ENCODE measurements at places on chromosomes 5 and 9.

DNA sequence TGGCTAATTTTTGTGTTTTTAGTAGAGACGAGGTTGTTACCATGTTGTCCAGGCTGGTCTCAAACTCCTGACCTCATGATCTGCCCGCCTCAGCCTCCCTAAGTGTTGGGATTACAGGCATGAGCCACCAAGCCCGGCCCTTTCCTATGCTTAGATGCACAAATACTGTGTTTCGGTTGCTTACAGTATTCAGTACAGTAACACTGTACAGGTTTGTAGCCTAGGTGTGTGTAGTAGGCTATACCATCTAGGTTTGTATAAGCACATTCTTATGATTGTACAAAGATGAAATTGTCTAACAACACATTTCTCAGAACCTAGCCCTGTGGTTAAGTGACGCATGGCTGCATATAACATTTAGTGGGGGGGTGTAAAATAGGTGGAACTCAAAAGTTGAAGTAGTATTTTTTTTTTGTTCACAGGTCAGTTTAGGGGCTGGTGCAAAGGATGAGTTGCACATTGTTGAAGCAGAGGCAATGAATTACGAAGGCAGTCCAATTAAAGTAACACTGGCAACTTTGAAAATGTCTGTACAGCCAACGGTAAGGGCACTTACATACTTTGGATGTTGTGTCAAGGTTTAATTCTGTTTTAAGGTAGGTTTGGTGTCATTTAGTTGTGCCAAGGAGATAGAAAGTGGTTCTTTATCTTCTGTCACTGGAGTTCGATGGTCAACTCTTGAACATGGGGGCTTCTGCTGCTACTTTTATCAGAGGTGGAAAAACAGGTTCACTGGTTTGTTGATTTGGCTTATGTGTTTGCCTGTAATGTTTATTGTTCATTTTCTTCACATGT is 3.4 kb downstream of the NPM1 start:
- no peak for DNase-seq

DNA sequence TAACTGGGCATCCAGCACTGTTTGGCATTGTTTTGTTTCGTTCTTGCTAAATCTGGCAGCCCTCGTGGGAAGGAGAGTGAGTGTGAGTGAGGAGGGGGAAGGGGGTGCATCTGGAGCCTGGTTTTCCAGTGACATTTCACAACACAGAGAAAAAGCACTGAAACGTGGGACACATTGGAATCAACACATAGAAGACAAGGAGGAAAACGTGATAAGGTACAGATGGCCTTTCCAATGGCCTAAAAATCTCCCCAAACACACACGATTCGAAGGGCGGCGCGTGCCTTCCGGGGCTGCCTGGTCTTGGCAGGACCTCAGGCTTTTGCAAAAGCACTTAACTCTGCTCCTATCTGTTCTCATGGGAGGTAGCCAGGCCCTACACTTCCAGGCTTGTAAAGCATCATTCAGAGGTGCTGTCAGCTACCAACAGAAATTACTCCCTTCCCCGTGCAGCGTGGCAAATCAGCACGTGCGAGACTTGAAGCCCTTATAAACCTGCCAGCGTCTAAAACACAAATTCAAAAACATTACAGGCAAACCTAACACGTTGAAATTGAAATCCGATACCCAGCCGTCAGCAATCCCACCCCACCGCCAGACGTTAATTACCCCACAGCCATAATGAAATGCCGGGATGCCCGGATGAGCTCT is 129.4 kb downstream of the OLFM1 start:
- DNase-seq: no peak

GRCh38 chr9:129145316-129145715 is 32.7 kb downstream of the IER5L start:
- no peak for DNase-seq

GRCh38 chr9:3768712-3769457 is 243.1 kb upstream of the RFX3 start:
- peak; percentile 89 for DNase-seq

DNA sequence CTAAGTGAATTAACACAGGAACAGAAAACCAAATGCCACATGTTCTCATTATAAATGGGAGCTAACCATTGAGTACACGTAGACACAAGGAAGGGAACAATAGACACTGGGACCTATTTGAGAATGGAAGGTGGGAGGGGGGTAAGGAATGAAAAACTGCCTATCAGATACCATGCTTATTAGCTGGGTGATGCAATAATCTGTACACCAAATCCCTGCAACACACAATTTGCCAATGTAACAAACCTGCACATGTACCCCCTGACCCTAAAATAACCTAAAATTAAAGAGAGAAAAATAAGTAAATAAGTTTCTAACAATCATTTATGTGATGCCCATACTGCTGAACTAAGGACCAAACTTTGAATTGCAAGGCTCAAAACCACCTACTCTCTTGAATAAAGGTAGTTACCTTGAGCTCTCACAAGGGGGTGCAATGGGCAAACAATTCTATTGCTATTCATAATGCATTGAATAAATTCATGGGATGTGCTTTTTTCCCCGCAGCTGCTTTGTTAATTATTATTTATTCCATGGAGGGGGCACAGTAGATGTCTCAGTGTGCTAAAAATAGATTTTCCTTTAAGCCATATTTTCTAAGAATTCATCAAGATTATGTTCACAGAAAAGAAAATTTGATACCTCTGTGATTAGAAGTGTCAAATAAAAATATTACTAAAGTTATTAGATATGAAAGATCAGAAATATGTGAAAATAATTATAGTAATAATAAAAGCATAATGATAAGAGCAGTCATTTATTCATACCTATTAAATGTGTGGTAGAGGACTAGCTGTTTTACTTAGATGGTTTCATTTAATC is 76.2 kb upstream of the PTPN3 start:
- peak; percentile 10 for DNase-seq

GRCh38 chr5:38424148-38425060 is 132.0 kb downstream of the LIFR start:
- no peak for DNase-seq

GRCh38 chr5:872301-872700 is 20.3 kb downstream of the BRD9 start:
- DNase-seq: no peak

- DNase-seq: no peak
These were observed 153.1 kb downstream of the PCSK1 start for GRCh38 chr5:96279801-96280542.

- no peak for DNase-seq
These were observed 114.5 kb downstream of the MAT2B start for GRCh38 chr5:163619951-163620350.

- DNase-seq: no peak
These were observed 51.9 kb upstream of the ANKRD33B start for GRCh38 chr5:10511741-10512640.

DNA sequence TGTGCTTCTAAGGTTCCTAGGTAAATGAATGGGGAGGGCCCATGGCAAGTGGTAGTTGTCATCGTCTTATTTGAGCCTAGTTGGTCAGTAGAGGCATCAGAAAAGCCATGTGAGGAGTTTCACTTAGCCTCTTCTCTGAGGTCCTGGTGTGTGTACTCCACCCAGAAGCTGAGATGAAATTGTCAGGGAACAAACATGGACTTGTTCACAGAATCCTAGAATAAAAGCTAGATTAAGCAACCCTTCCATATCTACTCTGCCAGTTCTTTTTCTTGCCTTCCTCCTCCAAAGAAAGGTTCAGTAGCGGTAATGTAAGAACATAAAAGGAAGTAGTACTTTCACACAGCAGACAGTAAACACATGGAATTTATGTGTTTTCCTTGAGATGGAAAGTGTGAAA is 70.4 kb downstream of the ARHGAP26 start:
- DNase-seq: no peak

DNA sequence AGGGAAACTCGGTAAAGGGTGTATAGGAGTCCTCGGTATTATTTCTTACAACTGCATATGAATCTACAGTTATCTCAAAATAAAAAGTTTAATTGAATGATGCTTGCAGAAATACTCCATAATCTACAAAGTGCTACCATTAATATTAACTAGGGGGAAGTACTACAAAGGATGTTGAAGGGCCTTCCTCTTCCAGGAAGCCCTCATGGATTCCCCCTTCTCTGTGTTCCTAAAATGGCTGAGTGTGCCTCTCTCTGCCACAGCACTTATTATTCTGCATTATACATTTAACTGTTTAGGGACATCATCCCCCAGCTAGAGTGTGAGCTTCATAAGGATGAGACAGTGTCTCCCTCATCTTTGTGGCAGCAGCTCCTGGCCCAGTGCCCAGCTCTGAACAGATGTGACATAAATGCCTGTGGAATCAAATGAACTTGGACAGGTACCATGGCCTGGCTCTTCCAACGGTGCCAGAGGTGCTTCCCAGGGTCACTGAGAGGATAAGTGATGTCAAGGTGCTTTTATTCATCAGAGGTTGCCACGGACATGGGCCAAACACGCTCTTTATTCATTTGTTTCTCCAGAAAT is 99.5 kb downstream of the PAX5 start:
- DNase-seq: no peak

DNA sequence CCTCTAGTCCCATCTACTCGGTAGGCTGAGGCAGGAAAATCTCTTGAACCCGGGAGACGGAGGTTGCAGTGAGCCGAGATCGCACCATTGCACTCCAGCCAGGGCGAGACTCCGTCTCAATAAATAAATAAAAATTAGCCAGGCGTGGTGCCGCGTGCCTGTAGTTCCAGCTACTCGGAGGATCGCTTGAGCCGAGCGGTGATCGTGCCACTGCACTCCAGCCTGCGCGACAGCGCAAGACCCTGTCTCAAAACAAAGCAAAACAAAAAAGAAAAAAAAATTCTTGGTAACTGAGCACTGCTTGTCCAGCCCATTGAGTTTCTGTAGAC is 710 bp upstream of the WDR55 start:
- DNase-seq: no peak

DNA sequence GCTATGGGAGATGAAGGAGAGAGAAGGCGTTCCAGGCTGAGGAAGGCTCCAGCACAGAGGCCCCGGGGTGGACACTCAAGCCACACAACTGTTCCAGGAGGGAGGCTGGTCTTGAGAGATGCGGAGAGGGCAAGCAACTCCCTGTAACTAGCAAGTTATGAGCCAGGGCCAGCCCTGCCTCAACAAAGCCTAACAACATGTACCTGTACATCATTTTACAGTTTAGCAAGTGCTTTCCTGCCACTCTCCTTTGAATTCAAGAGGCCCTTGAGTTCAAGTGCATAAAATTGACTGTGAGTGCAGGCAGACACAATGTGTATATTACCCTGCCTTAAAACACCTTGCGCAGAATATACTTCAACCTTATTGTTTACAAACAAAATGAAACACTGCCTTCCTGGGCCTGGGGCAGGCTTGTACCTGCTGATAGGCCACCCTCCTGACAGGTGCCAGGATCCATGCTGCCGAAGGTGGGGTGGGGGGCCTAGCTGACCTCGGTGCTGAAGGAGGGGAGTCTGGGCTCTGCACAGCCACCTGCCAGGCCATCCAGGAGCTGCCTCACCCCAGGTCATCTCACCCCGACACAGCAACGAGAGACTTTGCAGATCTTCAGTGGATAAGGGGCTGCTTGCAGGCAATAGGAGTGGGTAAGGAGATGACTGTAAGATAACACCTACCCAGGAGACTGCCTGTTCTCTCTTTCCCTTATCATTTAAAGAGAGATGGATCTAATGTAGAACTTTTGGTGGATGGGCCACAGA is 80.0 kb downstream of the PPARGC1B start:
- no peak for DNase-seq

DNA sequence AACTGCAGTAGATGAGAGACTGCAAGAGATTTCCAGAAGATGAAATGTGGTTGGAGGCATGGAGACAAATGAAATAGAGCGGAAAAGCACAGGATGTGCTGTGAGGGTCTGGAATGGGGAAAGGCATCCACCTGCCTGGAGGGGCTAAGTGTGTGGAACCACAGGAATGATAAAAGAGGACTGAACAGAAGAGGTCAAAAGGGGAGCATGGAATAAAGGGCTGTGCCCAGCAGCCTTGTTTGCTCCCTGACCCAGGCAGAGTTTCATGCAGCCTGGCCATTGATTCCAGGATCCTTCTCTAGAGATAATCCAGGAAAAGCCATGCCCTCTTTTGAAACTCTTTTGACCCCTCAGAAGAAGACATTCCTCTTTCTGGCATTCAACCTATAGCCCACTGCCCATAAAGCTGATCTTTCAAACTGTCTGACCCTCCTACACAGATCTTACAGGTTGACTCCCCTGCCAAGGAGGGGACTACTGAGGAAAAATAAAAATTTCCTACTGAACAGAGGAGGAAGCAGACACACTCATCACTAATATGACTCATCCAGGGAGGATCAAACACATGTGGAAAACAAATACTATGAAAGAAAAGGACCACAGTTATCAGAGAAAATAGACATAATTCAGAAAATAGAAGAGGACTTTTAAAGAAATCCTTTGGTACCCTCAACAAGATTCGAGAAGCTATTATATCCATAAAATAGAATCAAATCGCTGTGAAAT is 273.5 kb upstream of the PCSK5 start:
- no peak for DNase-seq

- DNase-seq: no peak
These were observed 91.1 kb upstream of the PLPPR1 start for GRCh38 chr9:100937382-100937781.

DNA sequence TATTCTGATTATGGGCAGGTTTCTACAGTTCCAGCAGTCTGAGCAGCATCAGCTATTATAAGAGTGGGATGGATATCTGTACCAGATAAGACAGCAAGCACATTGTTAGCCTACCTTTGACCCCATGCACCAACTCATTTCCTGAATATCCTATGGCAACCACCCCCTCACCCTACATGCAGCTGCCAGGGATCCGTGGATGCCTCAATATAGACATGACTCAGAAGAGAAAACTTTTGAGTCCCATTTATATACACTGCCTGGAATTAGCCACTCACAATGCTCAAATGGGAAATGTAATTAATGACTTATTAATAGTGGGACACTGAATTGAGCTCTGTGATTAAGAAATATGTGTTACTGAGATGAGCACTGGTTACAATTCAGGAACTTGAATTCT is 124.4 kb downstream of the SSBP2 start:
- DNase-seq: peak; percentile 28

DNA sequence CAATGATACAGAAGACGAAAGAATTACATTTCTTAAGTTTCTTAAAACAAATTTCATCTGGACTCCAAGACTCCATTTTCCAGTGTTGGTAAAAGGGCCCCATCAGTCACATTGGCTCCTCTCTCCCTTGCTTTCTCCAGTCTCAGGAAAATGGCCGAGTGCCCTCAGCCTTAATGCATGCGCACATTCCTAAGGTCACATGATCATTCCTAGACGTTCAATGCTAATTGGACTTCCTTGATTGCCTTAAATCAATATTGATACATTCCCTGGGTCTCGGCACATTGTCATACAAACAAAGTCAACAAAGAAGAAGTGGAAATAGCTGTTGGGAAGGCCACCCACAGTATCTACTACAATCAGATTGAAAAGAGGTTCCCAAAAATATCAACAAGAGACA is 413.6 kb upstream of the GRAMD2B start:
- no peak for DNase-seq

DNA sequence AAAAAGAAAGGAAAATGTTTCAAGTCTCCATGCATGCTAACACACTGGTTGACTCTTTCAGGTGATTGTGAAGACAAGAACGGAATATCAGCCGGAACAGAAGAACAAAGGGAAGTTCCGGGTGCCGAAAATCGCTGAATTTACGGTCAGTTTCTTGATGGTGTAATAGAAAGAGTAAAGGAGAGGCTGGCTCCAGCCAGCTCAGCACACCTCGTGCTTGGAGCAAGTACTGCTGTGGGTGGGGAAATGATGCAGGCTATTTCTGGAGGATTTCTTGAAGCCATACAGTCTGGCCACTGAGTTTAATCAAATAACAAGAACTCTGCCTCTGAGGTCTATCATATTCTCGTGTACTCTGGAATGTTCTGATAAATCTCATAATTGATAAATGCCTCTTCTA is 18.7 kb downstream of the NSG2 start:
- no peak for DNase-seq

GRCh38 chr5:55564721-55565120 is 30.0 kb upstream of the PLPP1 start:
- DNase-seq: no peak
